ENCODE measurements at places on chromosomes 11 and 22.

DNA sequence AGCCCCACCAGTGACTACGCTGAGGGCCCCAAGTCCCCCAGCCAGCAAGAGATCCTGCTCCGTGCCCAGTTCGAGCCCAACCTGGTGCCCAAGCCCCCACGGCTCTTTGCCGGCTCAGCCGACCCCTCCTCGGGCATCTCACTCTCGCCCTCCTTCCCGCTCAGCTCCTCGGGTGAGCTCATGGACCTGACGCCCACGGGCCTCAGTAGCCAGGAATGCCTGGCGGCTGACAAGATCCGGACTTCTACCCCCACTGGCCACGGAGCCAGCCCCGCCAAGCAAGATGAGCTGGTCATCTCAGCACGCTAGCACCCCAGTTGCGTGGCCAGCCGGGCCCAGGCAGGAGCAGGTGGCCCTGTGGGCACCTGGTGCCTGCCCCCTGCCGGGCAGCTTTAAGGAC, 8.3 kb upstream of the MYRF start:
- no peak for DNase-seq

DNA sequence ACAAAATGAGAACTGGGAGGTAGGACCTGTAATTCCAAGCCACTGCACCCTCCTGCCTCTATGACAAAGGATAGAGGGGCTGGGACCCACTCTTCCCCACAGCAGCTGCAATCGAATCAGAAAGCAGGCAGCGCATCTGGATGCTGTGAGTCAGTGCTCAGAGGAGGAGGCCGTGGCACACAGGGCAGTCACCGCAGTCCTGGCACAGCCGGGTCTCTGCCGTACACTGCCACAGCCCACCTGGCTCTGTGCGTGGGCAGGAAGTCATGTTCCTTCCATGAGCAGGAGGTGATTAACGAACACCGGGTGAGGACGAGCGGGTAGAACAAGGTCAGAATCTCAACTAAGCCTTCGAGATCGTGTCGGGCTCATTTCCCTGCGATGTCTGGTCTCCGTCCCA, 30.2 kb upstream of the PPFIA1 start:
- no peak for DNase-seq

GRCh38 chr11:63621071-63621470, 6.8 kb upstream of the PLAAT3 start:
- peak; percentile 17 for DNase-seq

- DNase-seq = no peak
These were observed 31.4 kb downstream of the ARAP1 start for GRCh38 chr11:72720784-72721183.

GRCh38 chr11:119417726-119418540, 5.0 kb downstream of the THY1 start:
- no peak for DNase-seq

GRCh38 chr22:49995361-49996118, 17.0 kb downstream of the IL17REL start:
- DNase-seq = no peak

DNA sequence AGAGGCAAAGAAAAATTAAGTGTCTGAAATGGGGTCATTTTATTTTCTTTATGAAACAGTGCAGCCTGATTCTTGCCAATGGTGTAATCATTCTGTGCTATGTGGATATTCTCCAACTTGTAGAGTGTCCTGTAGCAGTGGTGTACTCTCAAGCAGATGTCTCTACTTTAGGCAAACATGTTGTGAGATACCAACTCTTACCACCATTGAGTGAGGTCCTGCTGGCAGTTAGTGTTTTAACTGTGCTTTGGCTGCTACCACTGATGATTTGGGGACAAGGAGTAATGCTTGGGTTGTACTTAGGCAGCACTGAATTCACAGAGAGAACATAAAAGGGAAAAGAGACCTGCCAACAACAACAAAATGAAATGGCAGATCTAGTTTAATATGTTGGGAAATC, 122.5 kb downstream of the APIP start:
- DNase-seq = no peak

DNA sequence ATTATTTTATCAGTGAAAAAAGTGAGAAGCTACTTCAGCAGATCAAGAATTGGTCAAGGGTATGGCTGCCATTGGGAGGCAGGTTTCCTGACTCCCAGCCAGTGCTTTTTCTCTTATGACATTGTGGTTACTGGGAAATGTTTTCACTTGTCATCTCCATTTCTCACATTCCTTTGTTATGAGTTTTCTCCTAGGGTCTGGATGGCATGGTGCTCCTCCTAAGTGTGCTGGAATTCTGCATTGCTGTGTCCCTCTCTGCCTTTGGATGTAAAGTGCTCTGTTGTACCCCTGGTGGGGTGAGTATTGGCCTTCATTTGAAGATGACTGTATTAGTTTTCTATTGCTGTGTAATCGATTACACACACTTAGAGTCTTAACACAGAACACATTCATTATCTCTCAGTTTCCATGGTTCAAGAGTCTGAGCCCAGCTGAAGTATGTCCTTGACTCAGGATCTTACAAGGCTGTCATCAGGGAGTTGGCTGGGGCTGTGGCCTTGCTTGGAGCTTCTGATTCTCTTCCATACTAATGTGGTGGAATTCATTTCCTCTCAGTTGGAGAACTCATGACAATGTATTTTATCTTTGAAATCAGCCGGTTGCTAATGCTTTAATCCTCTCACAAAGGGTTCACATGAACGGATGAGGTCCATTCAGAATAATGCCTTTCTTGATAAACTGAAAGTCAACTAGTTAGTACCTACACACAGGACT, 21.0 kb upstream of the MS4A6E start:
- no peak for DNase-seq

DNA sequence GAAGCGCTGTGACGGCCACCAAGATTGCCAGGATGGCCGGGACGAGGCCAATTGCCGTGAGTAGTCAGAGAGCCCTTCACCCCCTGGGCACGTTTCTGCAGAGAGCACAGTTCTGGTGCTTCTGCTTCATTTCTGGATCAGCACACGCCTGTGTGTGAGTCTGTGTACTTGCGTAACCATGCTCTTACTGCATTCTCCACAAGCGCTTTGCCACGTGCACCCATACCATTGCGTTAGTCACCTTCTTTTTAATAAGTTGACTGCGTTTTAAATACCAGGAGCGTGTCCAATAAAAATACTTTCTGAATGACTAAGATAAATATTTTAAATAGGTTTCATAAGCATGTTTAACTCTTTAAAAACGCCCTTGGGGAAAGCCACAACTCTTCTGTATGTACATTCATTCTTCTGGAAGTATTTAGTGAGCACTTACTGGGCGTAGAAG, 143.0 kb upstream of the SORL1-AS1 start:
- no peak for DNase-seq

DNA sequence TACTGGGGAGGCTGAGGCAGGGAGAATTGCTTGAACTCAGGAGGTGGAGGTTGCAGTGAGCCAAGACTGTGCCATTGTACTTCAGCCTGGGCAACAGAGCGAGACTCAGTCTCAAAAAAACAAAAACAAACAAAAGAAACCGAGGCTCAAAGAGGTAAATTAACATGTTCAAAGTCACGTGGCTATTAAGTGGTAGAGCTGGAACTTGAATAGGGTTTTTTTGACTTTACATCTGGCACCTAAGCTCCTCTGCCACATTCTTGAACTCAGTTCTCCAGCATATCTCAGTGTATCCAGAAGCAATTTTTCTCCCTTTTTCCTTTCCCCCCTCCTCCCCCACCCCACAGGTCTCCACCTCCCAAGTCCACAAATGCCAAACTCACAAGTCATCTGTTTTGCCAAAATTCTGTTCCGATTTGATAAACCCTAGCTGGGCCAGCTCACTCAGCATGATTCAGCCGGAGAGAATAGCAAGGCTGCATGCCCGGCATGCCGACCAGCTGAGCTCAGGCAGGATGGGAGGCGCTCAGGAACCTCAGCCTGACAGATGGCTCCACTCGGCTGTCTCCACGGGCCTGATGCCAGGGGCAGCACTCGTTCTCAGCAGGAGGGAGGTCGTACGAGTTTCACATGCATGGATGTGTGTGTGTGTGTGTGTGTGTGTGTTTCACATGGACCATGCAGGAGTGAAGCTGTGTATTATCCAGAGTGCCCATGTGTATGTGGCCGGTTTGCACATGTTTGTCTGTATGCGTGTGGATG, 63.2 kb upstream of the RRAS2 start:
- no peak for DNase-seq

DNA sequence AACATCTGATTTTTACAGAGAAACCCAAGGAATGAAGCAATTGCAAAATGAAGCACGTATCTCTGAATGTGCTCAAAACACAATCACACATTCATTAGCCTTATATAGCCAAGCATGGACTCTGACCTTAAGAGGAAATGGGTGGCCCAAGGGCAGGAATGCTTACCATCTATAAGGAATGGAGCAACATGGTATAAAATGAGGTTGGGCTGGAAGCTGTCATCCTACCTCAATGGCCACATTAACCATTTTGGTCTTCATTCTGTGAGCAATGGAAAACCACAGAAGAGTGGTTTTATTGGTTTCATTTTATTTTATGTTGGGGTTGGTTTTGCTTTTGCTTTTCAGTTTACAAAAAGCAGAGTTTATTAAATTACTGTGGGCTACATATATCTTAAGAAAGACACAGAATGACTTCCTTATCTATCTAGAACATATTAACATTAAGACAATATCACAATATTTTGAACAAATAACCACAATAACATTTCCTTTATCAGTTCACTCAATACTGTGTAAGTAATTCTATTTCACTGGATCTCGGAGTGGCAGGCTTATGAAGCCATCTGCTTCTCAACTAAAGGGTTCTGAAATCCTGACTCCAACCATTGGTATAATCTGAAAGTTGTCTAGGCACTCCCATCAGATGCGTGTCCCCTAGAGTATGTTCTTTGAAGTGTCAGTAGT, 10.8 kb upstream of the MS4A13 start:
- DNase-seq = no peak

- DNase-seq = no peak
These were observed 3.7 kb upstream of the SSH3 start for GRCh38 chr11:67299471-67300191.

- no peak for DNase-seq
These were observed 677.3 kb upstream of the KIRREL3 start for GRCh38 chr11:127677660-127678425.

GRCh38 chr11:34537636-34538035, 24.0 kb upstream of the ELF5 start:
- DNase-seq = no peak

DNA sequence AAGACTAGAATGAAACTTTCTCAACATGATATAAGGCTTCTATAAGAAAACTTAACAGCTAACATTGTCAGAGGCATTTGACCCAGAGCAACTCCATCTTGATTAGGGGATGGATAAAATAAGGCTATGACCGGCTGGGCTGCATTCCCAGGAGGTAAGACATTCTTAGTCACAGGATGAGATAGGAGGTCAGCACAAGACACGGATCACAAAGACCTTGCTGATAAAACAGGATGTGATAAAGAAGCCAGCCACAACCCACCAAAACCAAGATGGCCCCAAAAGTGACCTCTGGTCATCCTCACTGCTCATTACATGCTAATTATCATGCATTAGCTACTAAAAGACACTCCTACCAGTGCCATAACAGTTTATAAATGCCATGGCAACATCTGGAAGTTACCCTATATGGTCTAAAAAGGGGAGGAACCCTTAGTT, 135.2 kb downstream of the TTC28 start:
- no peak for DNase-seq

GRCh38 chr11:121557348-121557747, 104.6 kb upstream of the SORL1-AS1 start:
- DNase-seq = no peak

GRCh38 chr22:26450453-26451185, 21.6 kb downstream of the ASPHD2 start:
- DNase-seq = no peak

- DNase-seq = no peak
These were observed 39.3 kb upstream of the PANX1 start for GRCh38 chr11:94089341-94089740.

DNA sequence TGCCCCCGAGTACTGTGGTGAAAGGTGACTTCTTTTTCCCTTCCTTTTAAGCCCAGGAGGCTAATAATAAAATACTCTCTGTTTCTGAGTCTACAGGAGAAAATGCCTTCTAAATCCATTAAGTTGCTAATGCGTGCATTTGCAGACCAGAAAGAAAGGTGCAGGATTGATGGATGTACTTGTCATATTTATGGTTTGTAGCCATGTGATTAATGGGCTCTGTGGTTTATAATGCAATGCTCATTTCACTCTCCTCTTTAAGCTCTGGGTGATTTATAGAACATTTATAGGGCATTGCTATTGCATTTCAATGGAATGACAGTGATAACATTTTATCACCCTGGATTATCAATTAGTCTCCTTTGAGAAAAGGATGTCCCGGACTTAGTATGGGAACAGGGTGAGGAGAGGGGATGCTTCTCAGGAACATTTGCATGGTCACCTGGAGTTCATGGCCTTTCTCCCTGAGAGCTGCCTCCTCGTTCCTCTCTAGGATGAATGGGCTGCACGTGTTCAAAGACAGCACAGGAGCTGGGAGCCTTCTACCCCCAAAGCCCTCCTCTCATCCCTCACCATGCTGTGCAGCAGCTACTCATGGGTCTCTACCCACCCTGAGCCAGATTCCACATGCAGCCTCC, 82.8 kb upstream of the HMGXB4 start:
- DNase-seq = no peak

Data from activated CD8-positive, alpha-beta memory T cell treated with anti-CD3 and anti-CD28 coated beads, Interleukin-2, amount 50 U/mL, for 48 hours (primary cell).